ENCODE measurements at places on chromosomes 2 and 18.

DNA sequence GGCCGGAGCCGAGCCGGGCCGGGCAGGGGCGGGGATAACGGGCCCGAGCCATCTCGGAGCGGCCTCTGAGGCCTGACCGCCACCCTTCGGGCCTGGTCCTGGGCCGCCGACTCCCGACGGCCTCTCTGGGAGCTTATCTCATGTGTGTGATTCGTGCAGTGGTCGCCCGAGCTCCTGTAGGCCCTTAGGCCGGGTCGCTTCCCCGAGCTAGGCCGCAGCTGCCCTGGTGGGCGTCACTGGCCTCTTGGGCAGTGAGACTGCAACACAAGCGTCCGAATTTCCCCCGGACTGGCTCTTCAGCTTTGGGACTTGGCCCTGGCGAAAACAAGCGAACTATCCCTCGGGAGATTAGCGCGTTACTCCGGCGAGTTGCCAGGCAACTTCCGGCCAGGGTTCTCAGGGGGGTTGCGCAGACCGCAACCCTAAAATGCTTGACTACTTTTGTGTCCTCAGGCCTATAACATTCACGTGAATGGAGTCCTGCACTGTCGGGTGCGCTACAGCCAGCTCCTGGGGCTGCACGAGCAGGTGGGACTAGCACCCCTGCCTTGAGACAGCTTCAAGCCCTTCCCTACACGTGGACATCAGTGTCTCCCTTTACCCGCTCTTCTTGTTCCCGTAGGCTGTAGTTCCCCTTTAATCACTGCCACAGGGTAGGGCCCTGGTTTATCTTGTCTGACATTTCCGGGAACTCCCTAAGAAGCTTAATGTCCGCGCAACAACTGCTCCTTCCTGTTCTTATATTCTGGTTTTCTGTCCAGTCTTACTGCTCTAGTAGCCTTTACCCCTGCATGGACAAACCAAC lies 602 bp downstream of the SNX17 start:
- peak; percentile 36 for DNase-seq

GRCh38 chr2:233980955-233981561 lies 63.9 kb downstream of the TRPM8 start:
- peak; percentile 51 for DNase-seq

DNA sequence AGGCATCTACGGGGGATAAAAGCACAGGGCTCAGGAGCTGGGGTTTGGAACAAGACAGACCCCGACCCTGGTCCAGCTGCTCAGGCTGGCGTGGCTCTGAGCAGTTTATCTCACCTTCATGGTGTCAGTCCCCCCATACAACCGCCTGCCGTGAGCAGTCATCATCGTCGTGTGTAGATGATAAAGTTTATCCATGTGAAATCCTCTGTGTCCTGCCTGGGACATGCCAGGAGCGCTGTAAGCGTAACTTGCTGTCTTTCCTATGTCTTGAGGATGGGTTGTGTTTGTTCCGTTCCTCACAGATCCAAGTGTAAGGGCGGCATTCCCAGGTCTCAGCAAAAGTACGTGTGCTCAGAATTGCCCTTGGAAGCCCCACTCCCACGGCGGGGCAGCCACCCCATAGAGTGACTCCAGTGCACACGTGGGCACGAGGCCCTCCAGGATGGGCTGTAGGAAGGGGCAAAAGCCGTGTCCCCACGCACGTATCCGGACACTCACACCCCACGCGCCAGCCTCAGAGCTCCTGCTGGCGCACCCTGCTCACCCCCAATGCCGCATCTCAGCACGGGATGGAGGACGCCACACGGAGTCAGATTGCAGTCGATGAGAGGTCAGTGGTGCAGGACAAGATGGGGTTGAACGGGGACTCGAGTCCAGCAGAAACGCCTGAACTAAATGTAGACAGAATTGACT lies 50.9 kb downstream of the ADI1 start:
- no peak for DNase-seq

DNA sequence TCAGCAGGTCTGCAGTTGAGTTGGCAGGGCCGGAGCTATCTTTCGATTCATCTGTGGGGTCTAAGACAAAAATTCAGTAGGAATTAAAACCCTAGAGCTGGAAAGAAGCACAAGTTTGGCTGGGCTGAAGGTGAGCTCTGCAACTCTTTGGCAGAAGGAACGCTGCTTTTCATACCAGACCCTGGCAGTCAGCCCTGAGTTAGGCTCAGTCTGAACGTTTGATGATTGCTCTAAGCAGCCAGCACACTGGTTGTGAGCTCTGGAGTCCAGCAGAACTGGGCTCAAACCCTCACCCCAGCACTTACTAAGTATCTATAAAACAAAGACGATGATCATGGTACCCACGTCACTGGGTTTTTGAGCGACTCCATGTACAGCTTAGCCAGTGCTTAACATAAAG lies 192.5 kb downstream of the TNS1 start:
- DNase-seq = no peak

DNA sequence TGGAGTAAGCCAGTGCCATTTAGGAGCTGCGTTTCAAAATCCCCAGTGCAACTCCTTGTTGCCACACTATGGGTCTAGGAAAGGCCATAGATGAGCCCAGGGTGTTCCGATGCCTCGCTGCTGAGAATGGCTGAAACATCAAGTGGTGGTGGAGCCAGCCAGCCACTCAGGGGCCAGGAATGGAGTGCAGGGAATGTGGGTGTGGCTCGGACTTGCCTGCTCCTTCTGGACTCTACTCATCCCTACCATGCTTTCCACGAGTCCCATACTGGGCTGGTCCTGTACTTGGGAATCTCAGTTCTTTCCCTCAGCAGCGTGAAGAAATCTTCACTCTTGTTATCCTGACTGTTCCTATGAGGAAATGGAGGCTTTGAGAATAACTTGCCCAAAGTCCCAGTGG lies 143.5 kb downstream of the INSIG2 start:
- DNase-seq = no peak
